ENCODE measurements at places on chromosomes 2 and 18. TPM values are rescaled to one million over a fixed set of nuclear protein-coding genes. Genes with fewer than 3 reads are reported as not detected.

The PROM2 gene
- total RNA-seq: 41.6 TPM

The TRMT61B gene
- total RNA-seq: 16.1 TPM

The EML6 gene
- total RNA-seq: 0.53 TPM

The ANKRD29 gene
- 15.0 TPM for total RNA-seq

The VAMP8 gene
- total RNA-seq: 41.3 TPM

The COLEC12 gene
- under 0.01 TPM for total RNA-seq

The CNDP1 gene
- total RNA-seq: not detected

The GKN2 gene
- total RNA-seq: not detected

The STAT4 gene
- 12.3 TPM for total RNA-seq

The CNGA3 gene
- total RNA-seq: under 0.01 TPM

The LINC00305 gene
- not detected for total RNA-seq

The DYSF gene
- under 0.01 TPM for total RNA-seq

The NXPH2 gene
- not detected for total RNA-seq

The LRRC30 gene
- total RNA-seq: not detected

The RAB11FIP5 gene
- 21.9 TPM for total RNA-seq

The PLGLB2 gene
- total RNA-seq: not detected

The ITGB6 gene
- total RNA-seq: 21.1 TPM

The NRP2 gene
- total RNA-seq: 12.8 TPM

The SERPINB10 gene
- 0.79 TPM for total RNA-seq

The GPN1 gene
- 31.7 TPM for total RNA-seq

The STPG4 gene
- under 0.01 TPM for total RNA-seq

The KLF7 gene
- total RNA-seq: 39.8 TPM

The SLC8A1 gene
- 3.7 TPM for total RNA-seq

The GALNT14 gene
- total RNA-seq: 12.4 TPM

The FAM161A gene
- total RNA-seq: 0.90 TPM

The RANBP2 gene
- total RNA-seq: 56.1 TPM

The TMEM182 gene
- total RNA-seq: 4.9 TPM

The SMCHD1 gene
- 45.3 TPM for total RNA-seq

The SERPINB13 gene
- 48.0 TPM for total RNA-seq

The HOXD13 gene
- total RNA-seq: not detected

The PRKAG3 gene
- not detected for total RNA-seq

Measured in bronchial epithelial cell (primary cell).